Thoracic aorta (tissue), 2 donors: ENCODE measurements at places on chromosomes 2 and 18.

GRCh38 chr2:227163998-227164762 is at the start of the genes COL4A3 and COL4A4:
TSS of gene COL4A3 (plus strand) at chr2:227164624. CDS start at chr2:227164727, 103 bp downstream.
TSS of gene COL4A4 (minus strand) at chr2:227164205. CDS start at chr2:227147483, 16,722 bp downstream.
- no peak for DNase-seq

DNA sequence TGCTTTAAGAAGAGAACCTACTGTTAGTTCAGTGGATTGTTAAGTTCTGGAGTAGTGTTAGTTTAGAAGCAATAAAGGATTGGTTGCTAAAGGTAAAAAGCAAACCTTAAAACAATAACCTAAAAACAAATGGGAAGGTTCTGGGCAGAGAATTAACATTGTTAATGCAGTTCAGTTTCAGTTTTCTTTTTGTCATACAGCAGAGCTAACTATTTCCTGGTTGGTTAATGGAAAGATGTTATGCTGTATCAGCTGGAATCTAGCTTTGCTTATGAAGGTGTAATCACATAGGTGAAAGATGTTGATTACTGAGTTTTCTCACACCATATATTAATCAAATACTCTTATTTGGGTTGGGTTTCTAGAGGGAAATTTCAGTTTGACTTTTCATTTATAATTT is 23.8 kb downstream of the SMAD4 start:
- DNase-seq = no peak

DNA sequence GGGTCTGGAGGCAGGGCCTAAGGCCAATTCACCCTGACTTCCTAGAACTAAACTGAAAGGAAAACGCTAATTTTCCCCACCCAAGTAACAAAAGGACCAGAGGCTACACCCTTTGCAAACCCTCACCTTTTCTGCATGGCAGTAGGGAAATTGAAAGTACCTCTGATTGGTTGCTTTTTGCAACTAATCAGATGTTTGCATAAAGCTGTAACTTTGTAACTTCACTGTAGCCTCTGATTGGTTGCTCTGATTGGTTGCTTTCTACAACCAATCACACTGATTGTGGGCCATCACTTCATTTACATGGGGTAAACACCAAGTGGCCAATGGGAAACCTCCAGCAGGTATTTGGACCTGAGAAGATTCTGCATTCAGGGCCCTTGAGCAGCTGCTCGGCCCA is 20.8 kb downstream of the EIPR1 start:
- no peak for DNase-seq

DNA sequence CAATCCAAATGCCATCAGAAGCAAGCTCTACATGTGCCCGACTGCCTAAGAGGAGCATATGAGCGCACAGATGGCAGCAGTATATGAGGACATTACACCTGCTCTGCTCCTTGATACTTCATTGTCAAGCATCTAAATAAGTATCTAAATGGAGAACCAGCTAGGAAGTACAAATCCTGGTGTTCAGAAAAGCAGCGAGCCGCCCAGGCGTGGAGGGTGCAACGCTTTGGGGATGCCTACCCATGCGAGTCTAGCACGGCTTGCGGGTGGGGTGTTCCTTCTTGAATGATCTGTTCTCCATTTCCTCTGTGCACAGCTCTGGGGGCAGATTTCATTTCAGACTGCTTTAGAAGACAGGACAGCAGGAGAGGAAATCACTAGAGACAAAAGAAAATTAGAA is 63.0 kb upstream of the BCL2L11 start:
- no peak for DNase-seq

GRCh38 chr2:120885749-120886148 is 150.1 kb downstream of the GLI2 start:
- DNase-seq = no peak

DNA sequence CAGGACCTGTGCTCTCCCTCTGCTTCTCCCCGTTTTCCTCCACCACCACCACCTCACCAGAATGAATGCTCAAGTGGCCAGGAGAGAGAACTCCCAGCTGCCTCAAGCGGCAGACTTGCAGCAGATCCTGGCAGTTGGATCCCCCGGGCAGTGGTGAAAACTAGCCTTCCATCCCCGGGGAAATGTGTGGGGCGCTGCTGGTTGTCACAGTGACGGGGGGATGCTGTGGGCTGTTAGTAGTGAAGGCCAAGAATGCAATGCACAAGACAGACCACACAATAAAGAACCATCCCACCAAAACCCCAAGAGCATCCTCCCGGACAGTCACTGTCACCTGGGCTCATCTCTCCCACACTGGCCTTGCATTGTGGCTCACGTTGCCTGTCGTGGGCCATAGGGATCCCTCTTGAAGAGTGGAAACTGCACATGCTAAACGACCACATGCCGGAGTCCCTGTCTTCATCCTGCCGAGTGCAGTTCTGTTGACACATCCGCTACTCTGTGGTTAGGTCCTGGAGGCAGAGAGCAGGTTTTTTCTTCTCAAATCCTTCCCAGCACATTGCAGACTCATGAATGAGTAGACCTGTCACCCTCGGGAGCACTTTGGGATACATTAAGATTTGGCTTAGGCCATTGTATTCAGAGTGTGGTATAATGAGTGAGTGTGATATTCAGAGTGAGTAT is 13.5 kb downstream of the SPATA3 start:
- DNase-seq = no peak

DNA sequence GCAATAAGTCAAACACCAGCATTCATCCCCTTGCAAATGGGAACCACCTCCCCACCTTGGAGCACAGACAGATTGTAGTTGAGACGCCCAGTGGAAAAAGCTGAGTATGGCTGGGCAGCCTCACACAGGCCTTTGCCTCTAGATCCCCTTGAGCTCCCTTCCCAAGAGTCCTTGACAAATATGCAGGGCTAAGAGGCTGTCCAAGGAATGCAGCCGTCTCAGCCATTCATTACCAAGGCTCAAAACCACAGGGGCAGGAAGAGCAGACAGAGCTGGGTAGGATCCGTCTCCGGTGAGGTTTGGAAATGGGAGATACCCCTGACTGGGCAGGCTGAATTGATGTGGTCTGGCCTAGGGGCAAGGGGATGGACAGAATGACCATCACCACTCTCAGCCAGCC is 557.1 kb downstream of the TNS1 start:
- no peak for DNase-seq

DNA sequence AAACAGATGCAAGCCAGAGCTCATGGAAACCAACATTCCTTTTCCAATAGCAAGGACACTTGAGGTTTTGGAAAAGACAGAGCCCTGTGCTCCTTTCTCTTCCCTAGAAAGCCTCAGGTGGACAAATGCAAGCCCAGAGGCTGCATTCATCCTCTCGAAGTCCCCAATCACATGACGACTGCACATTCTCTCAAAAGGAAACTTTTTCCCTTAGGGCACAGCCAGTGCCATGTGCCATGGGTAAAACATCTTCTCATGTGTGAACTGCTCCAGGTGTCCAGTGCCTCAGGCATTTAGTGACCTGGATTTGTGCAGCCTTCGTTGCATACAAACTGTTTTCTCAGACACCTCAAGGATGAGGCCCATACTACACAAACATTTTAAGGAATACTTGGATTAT is 140.7 kb downstream of the LAMA1 start:
- no peak for DNase-seq

DNA sequence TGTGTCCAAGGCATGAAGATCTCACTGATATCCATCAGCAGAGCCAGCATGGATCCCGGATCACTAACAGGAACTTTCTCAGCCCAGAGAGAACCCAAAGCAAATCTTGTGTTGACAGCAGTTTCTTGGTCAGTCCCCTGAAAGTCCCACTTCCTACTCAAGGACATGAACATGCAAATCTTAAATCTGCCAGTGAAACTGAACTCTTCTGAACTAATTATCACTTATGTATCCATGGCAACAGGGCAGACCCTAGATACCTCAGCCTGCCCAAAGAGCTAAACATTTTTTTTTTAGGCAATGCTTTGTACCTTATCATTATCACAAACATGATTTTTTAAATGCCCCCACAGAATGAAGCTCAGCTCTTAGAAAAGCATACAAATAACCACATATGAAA is 127.8 kb upstream of the DDX18 start:
- no peak for DNase-seq

- no peak for DNase-seq
These were observed 42.1 kb upstream of the SERTAD2 start for GRCh38 chr2:64695721-64696261.

DNA sequence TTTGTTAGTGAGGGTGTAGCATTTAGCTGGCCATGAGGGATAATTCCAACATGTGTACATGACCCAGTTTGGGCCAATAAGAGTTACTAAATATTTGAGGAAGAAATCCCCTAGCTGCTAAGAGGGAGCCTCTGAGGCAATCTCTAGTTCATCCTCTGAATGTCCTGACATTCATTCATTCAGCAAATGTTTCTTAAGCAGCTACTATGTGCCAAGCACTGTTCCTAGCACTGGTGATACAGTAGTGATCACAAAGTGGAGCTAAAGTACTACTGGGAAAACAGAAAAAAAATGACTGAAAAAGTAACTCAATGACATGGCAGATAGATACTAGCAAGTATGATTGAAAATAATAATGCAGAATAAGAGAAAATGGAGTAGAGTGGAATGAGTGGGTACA is 79.8 kb upstream of the PID1 start:
- no peak for DNase-seq

DNA sequence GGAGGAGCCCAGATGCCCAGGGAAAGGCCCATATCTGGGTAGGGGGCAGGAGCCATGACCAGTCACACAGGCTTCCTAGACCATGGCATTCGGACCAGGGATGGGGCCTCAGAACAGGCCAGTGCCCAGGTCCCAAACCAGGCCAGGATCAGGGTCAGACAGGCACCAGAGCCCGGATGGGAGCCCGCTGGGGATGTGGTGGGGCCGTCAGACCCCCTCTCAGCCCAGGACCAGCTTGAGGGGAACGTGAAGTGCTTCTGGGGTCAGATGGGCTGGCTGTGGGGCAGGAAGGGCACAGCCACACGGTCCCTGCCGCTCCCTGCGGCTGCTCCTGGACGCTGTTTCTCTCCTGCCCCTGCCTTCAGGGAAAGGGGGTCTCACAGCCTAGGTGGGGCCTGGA is 39.1 kb downstream of the SNED1 start:
- no peak for DNase-seq

GRCh38 chr2:147569426-147569825 is 275.4 kb upstream of the ACVR2A start:
- DNase-seq = no peak

DNA sequence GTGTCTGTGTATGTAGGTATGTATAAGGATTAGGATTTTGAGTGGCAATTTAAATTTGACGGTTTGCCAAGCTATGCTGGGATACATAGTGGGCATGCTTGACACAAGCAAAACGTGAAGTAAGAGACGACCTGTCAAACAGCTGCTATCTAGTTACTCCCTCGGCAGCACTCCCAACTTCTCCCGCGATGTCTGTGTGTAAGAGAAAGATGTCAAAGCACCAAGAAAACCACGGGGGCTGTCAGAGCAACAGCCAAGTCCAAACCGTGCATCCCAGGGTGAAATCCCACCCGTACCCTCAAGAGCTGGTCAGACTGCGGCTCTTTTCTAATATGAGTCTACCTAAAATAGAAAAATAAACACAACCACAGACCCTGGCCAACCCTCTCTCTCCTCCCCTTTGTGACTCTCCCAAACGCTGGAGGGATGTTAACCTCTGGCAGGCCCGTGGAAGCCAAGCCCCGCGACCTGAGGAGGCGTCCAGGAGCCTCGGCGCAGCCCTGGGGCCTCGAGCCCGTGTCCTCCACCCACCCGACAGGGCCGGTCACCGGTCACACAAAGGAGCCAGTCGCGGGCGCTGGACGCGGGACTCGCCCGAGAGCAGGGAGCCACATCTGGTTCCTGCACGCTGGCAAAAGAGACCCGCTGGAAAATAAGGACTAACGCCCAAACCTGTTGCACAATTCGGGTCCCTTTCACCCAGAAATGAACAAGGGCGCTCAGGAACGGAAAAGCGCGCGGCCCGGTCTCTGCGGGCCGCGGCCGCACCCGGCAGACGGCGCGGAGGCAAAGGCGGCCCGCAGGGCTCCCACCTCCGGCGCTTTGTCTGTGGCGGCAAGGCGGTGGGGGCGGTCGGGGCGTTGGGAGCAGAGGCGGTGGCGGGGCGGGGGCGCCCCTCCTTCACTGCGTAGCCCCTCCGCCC is 925 bp downstream of the SESTD1 start:
- DNase-seq = no peak

GRCh38 chr2:182610231-182610630 is 105.8 kb upstream of the DNAJC10 start:
- no peak for DNase-seq

DNA sequence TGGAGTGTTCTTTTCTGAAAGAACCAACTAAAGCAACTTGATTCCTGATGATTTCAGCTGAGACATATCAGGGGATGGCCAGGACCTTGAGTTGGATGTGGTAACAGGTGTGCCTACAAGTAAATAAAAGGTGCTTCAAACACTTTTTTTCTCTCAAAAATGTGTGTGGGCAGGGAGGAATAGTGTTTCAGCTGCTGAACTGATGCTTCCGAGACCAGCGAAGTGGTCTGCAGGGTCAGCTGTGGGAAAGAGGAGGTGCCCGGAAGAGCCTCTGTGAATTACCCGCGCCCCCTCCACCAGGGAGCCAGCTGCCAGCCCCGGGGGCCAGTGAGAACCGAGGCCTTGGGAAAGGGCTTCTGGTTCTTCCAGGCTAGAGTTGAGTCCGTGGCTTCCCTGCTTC is 249.3 kb downstream of the GBX2 start:
- no peak for DNase-seq

DNA sequence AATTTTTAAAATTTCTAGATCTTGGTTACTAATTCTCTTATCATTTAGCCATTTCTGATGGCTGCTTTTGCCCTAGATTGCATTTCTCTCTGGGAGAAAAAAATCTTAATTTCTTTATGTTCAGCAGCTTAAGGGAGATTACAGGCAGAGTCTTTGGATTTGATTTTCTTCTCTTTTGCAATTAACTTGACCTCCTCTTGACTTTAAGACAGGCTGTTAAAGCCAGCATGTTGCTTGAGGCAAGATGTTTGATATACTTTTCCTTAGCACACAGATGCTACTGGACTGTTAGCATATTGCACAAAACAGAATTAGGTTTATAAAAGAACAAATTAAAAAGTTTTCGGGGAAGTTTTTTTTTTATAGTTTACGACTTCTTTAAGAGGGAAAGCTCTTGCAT is 50.0 kb downstream of the XRCC5 start:
- no peak for DNase-seq

- DNase-seq = no peak
These were observed 12.1 kb downstream of the NEURL3 start for GRCh38 chr2:96493072-96493471.

- DNase-seq = no peak
These were observed 18.3 kb upstream of the POLE4 start for GRCh38 chr2:74939919-74940812.

DNA sequence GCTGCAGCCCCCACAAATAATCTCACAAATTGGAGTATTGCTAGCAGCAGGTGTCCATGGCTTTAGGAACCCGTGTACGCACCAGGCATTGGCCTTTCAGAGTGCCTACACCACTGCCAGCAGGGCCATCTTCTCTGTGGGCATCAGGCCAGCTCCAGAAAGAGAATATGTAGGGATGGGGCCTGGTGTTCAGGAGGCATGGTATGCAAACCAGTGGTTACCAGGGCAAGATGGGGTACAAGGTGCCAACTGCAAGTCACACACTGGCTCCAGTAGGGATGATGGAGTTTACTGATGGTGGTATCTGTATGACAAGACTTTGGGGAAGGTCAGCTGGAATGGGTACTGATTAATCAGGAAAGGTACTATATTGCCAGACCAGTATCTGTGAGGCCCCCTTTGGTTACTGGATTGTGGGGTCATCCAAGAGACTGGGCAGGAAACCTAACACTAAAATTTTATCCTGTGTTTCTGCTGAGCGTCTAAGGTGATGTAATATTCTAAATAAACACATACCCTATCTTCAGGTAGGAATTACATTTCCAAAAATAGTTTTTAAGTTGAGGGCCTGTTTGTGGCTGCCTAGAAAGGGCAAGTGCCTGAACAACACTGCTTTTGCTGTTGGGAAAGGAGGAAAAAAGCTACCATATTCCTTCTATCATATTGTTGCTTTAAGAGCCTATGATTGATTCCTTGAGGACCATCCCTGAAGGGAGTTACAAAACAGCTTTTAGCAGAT is 9.0 kb downstream of the CNOT9 start:
- DNase-seq = no peak
